ENCODE measurements at places on chromosomes 13 and 19. TPM values are rescaled to one million over a fixed set of nuclear protein-coding genes. Genes with fewer than 3 reads are reported as not detected.
A peak's percentile ranks its signal among the peaks of the same experiment; 100 is the strongest.

DNA sequence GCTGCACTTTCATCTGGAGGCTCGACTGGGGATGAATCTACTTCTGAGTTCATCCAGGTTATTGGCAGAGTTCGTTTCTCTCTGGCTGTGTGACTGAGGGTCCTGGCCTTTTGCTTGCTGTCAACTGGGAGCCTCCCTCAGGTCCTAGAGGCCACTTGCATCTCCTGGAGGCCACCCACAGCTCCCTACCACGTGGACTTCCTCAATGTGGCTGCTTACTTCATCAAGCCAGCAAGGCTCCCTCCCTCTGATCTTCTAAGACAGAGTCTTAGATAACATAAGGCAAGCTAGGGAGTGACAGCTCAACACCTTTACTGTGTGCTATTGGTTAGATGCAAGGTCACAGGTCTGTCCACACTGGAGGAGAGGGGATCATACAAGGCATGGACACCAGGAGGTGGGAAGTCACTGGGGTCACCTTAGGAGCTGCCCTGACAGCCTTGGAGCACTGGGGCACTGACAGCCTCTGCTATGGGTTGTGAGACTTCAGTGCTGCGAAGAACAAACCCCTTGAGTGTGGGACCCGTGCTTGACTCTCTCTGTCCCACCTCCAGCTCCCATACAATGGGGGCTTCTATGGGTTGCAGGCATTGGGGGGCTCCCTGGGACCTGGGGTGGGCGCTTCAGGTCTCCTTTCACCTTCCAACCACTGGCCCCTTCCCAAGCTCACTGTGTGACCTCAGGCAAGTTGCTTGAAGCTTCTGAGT, 5.3 kb downstream of the FAM187B start:
- H3K4me1 ChIP-seq, result no peaks in the 10 kb centered on the region
- no peak overlapping the region for H3K27ac ChIP-seq
- DNase-seq, result no peak

DNA sequence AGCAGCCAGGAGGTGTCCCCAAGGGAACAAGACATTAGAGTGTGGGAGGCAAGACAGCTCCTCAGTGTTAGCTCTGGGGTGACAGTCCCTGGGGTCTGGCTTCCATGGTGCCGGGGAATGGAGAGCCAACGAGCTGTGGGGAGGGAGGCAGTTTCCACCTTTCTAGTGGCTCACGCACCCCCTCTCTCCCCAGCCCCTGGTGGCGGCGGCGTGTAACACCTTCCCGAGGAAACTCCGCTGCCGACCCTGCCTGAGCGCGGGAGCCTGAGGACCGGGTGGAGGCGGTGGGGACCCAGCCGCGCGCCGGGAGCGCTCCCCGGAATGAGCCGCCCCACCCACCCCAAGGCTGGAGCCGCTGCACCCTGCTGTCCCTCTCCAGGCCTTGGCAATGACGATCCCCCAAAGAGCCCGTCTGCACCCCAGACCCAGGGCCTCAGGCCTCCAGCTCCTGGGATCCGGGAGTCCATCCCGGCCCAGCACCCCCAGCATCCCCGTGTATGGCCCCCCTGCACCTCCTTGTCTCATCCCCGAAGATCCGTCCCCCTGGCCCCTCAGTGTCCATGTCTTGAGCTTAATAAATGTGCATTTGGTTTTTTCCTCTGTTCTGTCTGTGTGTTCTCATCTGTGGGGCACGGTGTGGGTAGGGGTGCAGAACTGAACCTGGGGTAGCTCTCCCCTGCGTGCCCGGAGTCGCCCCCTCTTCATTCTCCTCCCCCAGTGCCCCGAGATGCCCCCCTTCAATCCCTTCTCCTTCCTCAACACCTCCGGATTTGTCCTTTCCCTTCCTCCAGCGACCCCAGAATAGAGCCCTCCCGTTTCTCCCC, 622 bp upstream of the FXYD5 start:
- peak overlapping the region; percentile 85 for H3K27ac ChIP-seq
- H3K27me3 ChIP-seq, result peaks cover 7% of the 10 kb centered on the region
- H3K36me3 ChIP-seq, result peaks cover 10% of the 10 kb centered on the region
- no peak for DNase-seq
- peak overlapping the region; percentile 58 for H3K4me3 ChIP-seq
- peaks cover 23% of the 10 kb centered on the region for H3K4me1 ChIP-seq

DNA sequence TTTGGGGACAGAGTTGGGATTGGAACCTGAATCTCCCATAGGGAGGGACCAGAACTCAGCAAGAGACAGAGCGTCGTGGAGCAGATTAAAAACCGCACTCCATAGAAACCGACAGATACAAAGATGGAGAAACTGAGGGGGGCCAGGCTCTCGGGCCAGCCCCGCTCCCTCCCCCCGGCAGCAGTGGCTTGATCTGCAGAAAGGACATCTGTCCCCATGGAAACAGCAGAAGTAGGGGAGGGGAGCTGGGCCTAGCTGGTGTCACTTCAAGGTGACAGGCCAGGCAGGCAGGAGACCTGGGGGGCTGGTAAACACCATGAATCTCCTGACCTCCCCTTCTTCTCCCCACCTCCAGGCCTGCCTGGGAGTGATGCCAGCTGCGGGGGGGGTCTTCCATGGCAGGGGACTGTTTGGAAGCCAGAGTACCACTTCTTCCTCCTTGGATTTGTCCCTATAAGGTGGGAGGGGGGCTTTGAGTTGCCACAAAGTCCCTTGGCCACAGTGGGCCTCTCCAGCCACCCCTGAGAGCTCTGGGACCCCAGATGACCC, 10.9 kb downstream of the TMIGD2 start:
- no peaks in the 10 kb centered on the region for H3K27me3 ChIP-seq
- no peak for DNase-seq
- H3K4me3 ChIP-seq, result no peak overlapping the region
- H3K36me3 ChIP-seq, result no peaks in the 10 kb centered on the region
- no peaks in the 10 kb centered on the region for H3K4me1 ChIP-seq
- no peak overlapping the region for H3K27ac ChIP-seq

JOSD2 gene
- 38.2 TPM for total RNA-seq

- H3K27ac ChIP-seq, result peak overlapping the region; percentile 64
- H3K4me3 ChIP-seq, result no peak overlapping the region
- no peak for DNase-seq
- H3K36me3 ChIP-seq, result peaks cover 13% of the 10 kb centered on the region
- H3K27me3 ChIP-seq, result no peaks in the 10 kb centered on the region
- no peaks in the 10 kb centered on the region for H3K4me1 ChIP-seq
Measured at GRCh38 chr13:33235078-33235477, 50.5 kb downstream of the STARD13 start.

ADGRE3 gene
- not detected for total RNA-seq

DNA sequence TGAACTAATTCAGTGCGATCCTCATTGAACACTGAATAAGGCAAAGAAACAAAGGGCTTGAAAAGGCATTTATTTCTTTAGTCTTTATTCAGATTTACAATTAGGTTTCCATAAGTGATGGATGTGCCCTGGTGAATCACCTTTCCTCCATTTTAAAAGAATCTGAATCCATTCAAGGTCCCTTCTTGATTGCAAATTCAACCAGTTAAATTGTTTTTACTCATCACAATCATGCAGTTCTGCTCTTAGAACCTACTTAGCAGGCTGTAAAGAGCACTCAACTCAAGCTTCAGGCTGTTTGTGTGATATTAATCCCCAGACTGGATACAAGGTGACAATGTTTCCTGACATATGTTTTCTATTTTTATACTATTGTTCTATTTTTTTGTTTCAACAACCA, 321.0 kb downstream of the TBC1D4 start:
- H3K4me1 ChIP-seq, result no peaks in the 10 kb centered on the region
- H3K36me3 ChIP-seq, result no peaks in the 10 kb centered on the region
- no peak overlapping the region for H3K27ac ChIP-seq
- no peak for DNase-seq
- H3K27me3 ChIP-seq, result no peaks in the 10 kb centered on the region
- H3K4me3 ChIP-seq, result no peak overlapping the region

DNA sequence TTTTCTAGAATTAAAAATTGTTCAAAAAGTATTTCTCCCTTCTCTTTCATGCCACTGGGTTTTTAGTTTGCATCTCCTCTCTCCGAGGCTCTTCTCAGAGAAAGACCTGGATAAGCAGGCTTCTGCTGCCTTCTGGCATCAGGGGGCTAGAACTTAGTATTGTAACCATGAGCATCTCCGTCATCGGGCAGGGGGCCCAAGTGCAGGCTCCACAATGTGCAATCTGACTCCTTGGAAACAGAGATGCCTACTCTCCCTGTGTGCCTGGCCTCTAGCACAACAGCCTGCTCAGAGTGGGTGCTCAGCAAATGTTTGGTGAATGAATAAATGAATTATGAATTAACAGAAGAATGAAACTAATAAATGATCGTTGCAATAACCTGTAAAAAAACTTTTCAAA, 45.6 kb upstream of the MTIF3 start:
- no peaks in the 10 kb centered on the region for H3K27me3 ChIP-seq
- H3K4me3 ChIP-seq, result no peak overlapping the region
- no peak overlapping the region for H3K27ac ChIP-seq
- H3K36me3 ChIP-seq, result no peaks in the 10 kb centered on the region

DNA sequence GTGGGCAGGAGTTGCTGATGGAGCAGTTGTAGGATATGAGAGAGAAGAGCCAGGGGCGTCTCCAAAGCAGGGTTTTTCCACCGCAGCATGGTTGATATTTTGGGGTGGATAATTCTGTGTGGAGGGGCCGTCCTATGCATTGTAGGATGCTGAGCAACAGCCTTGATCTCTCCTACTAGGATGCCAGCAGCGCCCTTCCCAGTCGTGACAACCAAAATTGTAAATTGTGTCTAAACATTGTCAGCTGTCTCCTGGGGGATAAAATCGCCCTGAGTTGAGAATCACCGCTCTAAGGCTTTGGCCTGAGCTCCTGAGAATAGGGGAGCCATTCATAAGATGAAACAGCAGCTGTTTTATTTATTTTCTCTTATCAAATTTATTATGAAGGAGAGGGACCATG, 4.2 kb downstream of the CACNG8 start:
- H3K36me3 ChIP-seq, result no peaks in the 10 kb centered on the region
- no peak for DNase-seq
- H3K27ac ChIP-seq, result no peak overlapping the region

IGLON5 gene
- total RNA-seq, result not detected

CYTH2 gene
- 22.5 TPM for total RNA-seq

DNA sequence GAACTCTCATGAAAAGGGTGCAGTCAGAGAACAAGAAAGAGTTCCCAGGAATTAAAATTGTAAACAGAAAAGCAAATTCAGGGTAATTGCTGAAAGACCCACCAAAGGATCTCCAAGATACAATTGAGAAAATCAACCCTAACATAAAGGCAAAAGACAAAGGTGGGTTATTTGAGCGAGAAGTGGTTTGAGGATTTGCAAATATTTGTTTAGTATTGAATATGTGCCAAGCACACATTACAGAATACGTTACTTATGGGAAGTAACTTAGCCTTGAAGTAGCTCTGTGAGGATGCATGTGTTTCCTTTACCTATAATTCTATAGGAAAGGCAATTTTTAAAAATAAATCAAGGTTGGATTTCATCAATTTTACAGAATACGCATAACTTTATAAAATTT, 10.0 kb upstream of the CEACAM21 start:
- H3K4me3 ChIP-seq, result no peak overlapping the region
- DNase-seq, result no peak
- H3K4me1 ChIP-seq, result peaks cover 19% of the 10 kb centered on the region
- H3K27ac ChIP-seq, result no peak overlapping the region

All from right atrium auricular region (tissue), 2 donors.